ENCODE measurements at places on chromosomes 2 and 18.

DNA sequence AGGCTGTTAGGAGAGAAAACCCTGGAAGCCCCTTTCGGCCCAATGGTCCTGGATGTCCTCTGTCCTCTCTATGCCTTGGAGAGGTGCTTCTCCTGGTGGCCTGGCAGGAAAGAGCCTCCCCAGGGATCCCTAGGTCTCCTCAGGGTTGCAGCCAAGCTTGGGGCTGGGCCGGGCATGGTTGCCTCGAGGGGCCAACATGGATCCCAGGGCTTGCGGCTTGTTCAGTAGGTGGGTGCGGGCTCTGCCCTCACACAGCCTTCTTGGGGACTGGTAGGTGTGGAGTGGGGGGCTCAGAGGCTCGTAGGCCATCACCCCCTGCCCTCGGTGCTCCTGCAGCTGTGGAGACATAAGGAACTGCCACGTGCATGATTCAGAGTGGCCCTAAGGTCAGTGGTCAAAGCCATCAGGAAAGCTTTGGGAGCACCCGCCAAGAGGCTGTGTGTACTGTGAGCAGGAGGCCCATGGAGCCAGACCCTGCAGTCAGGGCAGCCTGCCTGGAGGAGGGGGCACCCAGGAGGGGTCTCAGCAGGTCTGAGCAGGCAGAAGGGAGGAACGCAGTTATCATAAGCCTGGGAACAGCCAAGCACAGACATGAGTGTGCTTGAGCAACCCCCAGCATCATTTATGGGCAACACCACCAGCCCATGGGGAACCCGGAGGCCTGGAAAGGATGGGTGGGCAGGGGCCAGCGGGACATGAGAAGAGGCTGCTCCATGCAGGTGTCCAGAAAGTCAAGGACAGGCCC, 231.0 kb downstream of the GLI2 start:
- DNase-seq, result no peak

DNA sequence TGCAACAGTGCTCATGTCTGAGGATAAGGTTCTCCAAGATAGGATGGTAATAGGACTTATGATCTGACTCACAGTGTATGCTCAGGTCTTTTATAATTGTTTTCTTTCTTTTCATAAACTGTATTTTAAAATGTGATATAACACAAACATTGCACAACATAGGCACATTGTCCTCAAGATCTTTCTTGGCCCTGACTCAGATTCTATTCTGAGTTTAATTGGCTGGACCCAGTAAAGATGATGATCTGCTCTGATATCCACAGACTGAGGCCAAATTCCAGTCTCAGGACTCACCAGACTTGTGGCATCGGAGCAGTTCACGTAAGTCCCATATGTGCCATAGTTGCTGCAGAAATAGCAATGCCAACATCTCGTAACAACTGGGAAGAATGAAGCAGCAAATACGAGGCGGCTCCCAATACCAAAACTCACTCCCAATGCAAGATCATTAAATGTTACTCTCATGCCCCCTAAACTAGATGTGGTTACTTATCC, 448.9 kb upstream of the SLC14A2 start:
- no peak for DNase-seq

DNA sequence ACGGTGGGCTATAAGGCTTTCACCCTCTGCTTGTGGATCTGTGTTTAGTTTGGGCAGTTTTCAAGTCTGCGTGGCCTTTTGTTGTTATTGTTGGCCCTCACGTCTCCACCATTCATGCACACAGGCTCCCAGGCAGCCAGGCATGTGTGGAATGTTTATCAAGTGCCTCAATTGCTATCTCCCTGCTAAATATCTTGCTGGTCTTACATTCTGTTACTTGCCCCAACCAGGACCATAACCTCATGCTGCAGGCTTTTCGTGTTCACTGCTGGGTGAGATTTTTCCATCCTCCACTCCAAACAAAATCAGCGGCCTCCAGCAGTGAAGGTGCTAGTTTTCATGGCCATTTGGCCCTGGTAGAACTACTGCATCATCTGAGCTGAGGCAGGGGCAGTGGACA, 63.0 kb upstream of the DSC1 start:
- no peak for DNase-seq

GRCh38 chr2:88575051-88575450, 52.2 kb downstream of the EIF2AK3 start:
- no peak for DNase-seq

GRCh38 chr2:233801357-233802131, 23.4 kb downstream of the MROH2A start:
- DNase-seq, result peak; percentile 31

All from activated naive CD4-positive, alpha-beta T cell treated with anti-CD3 and anti-CD28 coated beads, Interleukin-2, amount 50 U/mL, for 72 hours (primary cell).